ENCODE measurements at places on chromosomes 2 and 18.

GRCh38 chr2:216696321-216696720, 972 bp upstream of the IGFBP5 start:
- no peak for DNase-seq

GRCh38 chr18:25253136-25253535, 98.8 kb downstream of the ZNF521 start:
- no peak for DNase-seq

- DNase-seq = no peak
These were observed at the start of gene CXCR1 for GRCh38 chr2:218166791-218167190. CXCR1 (minus strand) TSS chr2:218166962; CDS start chr2:218165211, 1,751 bp downstream.

- no peak for DNase-seq
These were observed 98.5 kb downstream of the ATP9B start for GRCh38 chr18:79167526-79168190.

GRCh38 chr2:10071595-10071994, 8.6 kb downstream of the CYS1 start:
- no peak for DNase-seq

DNA sequence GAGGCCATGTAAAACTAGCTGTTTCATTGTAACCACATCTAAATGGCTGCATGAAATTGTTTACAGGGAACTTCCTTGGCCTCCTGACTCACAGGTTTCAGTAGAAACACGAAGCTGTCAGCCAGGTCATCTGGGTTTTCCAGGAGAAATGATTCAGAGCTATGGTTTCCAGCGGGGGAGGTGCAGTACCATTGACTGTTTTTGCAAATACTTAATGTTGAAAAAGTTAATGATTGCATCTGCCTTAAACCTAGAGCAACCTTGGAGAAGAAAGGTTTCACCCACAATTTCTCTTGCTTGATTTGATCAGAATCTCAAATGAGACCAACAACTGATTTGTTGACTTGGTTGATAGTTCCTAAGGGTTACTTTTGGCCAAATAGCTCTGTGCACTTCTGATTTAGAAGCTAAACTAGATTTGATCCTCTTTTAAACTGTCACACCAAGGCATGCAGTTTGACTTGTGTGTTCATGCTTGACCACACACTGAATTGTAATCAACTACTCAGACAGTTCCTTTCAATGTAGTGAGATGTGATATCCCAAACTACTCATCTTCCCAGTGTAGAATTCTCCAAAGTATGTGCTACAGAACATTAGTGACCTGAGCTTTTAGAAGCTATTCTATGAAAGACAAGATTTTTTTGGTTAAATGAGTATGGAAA, 193.5 kb upstream of the CHST9 start:
- DNase-seq = no peak

GRCh38 chr18:58653814-58654509, 17.3 kb upstream of the MALT1 start:
- DNase-seq = no peak

GRCh38 chr2:171788316-171788993, 101.2 kb downstream of the DYNC1I2 start:
- no peak for DNase-seq

- DNase-seq = no peak
These were observed 64.7 kb upstream of the EDAR start for GRCh38 chr2:109053716-109054115.

DNA sequence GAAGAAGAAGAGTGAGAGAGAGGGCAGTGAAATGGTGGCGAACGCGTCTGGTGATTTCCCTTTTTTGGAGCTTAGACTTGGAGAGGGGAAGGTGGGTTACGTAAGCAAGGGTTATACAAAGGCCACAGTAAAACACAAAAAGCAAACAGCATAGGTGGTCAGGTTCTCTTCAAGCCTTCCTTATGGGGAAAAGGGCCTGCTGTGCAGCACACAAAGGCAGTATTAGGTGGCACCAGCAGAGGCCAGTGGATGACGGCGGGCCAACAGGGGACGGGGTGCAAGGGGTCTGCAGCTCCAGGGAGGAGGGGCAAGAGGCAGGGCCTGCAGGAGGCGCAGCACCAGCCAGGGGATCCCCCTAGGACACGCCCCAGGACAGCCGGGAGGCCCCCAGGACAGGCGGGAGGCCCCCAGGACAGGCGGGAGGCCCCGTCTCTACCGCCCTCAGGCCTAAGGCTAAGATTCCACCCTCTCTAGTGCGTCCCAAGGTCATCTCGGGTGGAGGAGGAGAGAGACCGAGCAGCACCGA, 32.6 kb upstream of the NPC1 start:
- no peak for DNase-seq

GRCh38 chr2:8046849-8047248, 635.0 kb upstream of the ID2 start:
- no peak for DNase-seq

DNA sequence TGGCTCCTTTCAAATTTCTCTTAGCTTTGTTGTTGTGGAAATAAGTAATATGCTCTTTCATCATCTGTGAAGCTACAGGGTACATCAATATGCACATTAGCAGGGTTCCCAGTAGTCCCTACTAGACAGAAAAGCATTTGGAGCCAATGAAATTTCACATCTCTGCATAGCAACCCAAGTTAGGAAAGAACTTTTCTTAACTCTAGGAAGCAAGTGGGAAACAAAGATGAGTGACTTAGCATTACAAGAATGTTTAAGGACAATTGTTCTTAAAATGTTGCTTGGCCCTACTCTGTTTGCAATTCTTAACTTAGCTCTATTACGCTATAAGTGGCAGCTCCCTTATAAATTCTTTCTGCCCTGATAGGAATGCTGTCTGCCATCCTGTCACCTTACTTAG, 39.6 kb downstream of the ZEB2 start:
- no peak for DNase-seq

DNA sequence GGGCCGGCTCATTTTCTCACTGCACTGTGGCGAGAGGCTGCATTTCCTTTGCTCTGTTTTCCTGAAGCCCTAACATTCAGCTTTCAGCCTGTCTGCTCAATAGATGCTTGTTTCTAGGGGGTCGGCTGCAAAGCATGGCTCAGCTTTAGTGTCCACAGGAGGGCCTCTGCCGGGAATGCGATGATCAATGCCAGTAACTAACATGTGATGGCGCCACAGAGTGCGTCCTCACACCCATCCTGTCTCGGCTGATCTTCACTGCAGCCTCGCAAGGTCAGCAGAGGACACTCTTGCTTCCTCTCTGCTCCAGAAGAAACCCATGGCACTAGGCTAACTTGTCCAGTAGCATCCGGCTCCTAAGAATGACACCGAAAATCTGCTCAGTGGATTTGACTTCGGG, 156.4 kb upstream of the PXDN start:
- no peak for DNase-seq

Measured in coronary artery (tissue), 2 donors.